ENCODE measurements at places on chromosomes 7 and 10. TPM values are rescaled to one million over a fixed set of nuclear protein-coding genes. Genes with fewer than 3 reads are reported as not detected.
A peak's percentile ranks its signal among the peaks of the same experiment; 100 is the strongest.

Gene ZNF777
- total RNA-seq = 17.2 TPM

Gene CHAT
- total RNA-seq = 1.00 TPM

Gene HSPA12A
- total RNA-seq = 11.1 TPM

DNA sequence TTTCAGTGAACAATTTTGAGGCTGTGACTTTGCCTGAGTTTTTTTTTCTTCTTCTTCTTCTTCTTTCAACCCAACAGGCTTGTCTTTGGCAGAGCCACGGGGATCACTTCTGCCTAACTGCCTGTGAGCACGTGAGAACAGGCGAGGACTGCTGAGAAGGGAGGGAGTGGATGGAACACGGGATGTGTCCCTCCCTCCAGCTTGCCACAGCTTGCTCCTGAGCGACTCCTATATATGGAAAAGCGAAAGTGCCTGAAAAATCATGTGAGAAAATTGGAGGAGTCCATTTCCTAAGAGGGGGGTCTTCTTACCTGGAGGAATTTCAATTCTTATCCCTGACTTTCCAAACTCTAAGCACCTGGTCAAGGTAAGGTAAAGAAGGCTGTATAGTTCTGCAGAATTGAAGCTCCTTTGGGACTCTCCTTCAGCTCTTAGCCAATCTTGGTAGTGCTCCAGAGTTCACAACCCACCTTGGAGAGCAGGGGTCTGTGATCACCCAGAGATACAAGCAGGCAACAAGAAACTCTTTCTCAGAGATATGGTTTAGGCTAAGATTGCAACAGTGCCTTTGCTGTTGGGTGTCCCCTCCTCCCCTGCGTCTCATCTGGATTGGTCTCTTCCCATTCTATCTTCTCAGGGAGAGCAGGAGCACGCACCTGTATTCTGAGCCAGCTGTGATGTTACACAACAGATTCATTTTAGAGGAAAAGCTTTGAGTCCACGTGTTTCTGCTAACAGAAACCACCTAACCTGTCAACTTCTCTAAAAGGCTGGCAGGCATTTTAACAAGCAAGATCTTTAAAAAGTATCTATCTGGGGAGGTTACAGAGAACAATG is at the start of gene MAT1A:
Gene MAT1A, minus strand, starts transcription at position 208 of the 837 bp plus-strand sequence. CDS start 235 bp downstream, outside the sequence.
- DNase-seq = no peak

DNA sequence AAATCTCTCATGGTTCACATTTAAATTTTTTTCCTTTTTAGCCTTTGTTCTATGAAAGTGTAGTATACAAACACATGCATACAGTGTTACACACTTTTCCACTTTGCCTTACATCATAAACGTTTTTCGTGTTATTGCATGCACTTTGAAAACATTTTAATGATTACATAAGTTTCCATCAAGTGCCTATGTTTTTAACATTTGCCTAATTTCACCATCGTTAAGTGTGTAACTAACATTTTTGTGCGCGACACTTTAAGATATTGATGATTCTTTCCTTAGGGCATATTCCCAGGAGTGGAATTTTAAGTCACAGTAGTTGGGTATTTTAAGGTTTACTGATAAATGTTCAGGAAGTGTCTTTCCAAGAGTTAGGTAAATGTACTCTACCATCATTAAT is 1.5 kb upstream of the FRAT2 start:
- DNase-seq = no peak

DNA sequence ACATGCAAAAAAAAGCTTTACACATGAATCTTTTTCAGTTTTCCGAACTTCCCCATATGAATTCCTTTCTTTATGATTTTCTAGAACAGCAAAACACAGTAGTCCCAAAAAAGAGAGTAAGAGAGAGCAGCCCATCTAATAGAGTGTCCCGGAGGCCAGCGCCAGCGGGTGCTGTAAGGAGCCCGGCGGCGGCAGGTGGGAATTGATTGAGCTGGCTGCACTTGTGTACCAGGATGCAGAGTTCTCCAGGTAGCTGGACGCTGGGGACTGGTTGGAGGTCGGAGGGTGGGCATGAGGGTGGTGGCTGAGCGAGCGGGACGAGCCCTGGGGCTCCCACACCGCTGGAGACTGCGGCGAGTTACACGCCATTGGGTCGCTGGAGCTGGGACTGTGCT is 4.0 kb downstream of the DLX5 start:
- DNase-seq = no peak

DNA sequence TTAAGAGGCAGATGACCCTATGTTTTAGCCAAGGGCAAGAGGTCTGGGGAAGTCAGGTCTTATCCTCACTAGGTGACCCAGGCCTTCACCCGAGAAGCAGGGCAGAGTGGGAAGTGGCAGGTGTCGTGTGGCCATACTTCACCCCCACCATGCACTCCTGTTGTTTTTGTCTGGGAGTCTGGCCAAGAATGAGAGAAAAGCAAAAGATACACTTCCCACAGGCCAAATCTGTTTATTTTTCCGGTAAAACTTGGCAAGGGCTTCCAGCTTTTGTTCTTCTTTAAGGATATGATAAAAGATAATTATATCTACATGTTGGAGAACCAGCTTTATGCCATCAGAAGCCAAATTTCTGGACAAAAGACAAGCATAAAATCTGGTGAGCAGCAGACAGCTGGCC is 137.4 kb upstream of the CDC14C start:
- DNase-seq = no peak

GRCh38 chr10:78471723-78472550 is 438.3 kb downstream of the RPS24 start:
- DNase-seq = no peak

DNA sequence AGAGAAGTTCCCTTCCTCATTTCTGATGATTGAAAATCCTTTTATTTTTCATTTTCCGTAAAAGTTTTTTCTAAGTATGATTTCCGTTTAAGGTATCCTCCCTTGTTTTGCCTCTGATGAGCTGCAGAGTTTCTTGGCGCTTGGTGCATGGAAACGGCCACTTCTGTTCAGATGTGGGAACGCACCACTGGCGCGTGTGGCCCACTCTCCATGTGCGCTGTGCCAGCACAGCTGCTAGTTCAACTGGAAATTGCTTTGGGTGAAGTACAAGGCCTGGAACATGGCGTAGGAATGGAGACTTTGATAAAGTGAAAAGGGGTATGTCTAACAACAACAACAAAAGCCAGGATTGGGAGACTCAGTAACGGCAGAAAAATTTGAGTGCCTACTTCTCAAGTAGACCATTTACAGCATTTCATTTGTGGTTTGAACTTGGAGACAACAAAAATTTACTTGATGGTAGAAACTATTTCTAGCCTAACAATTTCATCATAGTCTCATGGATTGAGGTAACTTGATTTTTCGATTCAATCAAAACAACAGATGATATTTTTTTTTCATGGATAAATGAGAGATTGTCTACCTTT is 364.2 kb downstream of the SUGCT start:
- peak; percentile 35 for DNase-seq

DNA sequence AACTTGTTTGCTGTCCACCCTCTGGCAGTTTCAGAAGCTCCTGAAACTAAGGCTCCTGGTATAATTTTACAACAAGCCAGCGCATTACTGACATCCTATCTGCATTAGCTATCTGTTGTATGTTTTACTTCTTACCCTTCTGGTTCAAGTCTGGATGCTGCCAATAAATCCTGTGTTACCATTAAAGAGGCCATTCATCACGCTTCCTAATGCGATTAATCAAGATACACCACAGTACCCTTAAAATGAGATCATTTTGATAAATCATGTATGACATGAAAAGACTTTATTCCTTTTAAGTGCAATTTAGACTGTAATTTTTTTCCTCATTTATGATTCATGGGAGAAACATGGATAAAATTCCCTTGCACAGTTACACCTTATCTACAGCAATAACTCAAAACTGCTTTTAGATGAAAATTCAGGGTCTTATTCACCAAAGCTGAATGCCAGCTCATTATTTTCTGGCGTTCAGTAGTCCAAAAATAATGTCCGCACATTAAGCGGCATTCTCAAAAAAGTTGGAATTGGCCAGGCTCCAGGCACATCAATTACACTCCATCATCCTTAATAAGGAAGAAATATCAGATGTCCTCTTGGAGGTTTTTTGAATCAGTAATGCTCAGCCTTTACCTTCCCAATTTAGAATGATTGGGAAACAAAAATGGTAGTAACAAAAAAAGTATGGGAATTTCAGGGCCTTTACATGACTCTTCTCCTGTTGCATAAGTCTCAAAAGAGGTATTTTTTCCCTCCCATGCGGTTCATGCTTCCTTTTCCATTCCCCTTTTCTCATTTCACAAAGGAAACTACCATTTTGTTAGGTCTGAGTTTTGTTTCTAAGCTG is 878.5 kb downstream of the LRMDA start:
- peak; percentile 98 for DNase-seq

DNA sequence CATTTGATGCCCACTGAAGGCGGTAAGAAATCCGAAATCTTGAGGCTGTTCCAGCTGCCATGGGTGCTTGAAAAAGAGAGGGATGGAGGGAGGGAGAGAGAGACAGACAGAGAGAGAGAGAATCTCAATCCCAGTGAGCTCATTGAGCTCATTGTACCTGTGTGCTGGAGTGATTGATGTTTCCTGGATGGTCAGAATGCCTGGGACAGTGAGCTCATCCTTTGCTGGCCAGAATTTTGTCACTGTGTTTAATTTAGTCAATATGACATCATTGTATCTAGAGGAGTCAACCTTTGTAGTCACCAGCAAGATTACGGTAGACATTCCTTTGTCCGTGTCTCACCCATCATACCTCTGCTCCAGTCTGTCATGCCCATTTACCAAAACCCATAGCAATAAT is 625.4 kb upstream of the POM121L12 start:
- DNase-seq = no peak

DNA sequence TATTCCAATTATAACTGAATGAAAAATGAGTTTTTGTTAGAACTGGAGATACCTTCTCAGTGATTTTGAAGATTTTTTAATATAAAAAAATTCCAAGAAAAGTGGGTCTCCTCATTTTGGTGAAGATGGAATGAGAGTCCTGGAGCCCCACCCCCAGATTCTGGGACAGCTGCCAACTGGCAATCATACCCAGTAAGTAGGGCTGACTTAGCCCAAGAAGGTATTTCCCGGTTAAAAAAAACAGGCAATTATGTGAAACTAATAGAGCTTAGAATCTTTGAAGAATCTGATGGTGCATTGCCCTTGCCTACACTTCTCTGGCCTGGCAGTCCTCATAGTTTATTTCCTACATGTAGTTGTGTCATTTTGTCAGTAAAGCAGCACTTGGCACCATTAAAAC is 52.8 kb upstream of the VWDE start:
- peak; percentile 11 for DNase-seq

- no peak for DNase-seq
Observed at GRCh38 chr7:105623906-105624305, 42.6 kb upstream of the EFCAB10 start.

DNA sequence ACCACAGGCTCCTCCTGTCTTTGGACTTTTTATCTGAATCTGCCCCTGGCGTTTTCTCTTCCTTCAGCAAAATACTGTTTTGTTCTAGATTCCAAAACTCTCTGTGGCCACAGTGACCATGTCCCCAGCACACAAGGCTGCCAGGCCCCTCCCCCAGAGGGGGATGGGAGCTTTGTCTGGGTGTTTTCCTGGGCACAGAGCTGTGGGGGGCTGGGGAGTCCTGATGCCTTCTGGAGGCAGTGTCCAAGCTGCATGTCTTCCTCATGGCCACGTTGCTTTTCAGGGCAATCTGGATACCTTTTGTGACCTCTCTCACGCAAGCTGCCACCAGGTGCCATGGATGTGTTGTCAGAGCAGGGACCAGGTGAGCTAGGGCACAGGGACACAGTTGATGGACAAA is 26.2 kb downstream of the ANTXRL start:
- DNase-seq = no peak

DNA sequence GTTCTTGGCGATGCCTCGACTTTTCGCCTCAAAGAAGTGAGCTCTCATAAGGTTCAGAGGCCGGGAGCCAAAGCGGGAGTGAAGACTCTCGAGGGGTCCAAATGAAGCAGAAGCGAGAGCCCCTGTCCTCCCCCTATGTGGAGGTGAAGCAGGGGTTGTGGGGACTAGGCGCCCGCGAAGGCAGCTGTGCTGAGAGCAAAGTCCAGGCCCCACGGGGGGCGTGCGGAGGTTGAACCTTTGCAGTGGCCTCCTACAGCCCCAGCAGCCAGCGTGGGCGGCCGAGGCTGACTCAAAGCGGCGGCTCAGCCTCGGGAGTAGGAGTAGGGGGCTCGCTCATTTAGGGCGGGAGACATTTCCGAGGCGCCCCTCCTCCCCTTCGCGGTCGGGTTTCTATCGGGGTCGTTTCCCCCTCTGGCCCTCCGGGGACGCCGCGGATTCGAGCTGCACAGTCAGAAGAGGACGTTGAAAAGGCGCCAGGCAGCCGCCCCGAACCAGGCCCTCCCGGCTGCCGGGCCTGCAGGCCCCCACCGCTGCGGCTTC is 553 bp upstream of the ADD3 start:
- DNase-seq = no peak

DNA sequence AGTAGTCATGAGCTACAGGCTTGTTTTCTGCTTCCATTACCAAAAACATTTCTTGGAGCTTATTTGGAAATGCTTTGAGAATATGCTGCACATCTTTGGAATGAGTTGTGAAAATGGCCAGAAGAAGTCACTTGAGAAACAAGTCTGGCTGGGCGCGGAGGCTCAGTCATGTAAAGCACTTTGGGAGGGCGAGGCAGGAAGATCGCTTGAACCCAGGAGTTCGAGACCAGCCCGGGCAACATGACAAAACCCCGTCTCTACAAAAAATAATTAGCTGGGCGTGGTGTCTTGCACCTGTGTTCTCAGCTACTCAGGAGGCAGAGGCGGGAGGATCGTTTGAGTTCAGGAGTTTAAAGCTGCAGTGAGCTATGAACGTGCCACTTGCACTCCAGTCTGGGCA is 882 bp upstream of the CHCHD1 start:
- DNase-seq = no peak

- DNase-seq = no peak
Observed at GRCh38 chr7:38909870-38910269, 879 bp upstream of the VPS41 start.

GRCh38 chr10:29646960-29647461 is 12.2 kb upstream of the SVIL start:
- DNase-seq = peak; percentile 51

GRCh38 chr7:1045069-1046063 is 1.0 kb downstream of the GPR146 start:
- DNase-seq = no peak

DNA sequence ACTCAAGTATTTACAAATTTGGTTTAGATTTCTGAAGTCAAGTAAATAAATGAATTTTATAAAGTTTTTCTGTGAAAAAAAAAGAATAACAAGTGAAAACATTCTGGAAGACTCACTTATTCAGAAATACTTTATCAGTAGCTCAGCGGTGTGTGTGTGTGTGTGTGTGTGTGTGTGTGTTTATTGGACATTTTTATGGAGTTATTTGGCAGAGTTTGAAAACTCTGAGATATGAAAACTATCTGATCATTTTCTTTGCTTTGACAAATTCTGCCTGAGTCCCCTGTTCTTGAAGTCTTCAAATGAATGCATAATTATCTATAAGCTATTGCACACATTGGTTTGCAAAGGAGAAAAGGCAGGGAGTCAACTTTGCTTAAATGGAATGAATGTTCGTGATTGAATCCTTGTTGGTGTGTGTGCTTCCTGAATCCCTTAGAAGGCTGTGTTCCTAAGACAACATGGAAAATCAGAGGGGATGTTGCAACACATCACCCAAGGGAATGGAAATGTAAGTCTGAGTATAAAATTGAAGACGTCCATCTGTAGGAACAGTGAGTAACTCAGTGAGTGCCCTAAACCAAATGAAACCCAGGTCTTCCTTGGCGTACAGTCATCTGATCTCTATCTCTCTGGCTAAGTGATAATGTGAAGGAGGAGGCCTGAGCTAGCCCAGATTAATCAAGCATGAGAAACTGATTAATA is 160.9 kb downstream of the REEP3 start:
- peak; percentile 63 for DNase-seq

- DNase-seq = no peak
Observed at GRCh38 chr7:5824297-5824610, 42.8 kb upstream of the RNF216 start.
